ENCODE measurements at places on chromosomes 12 and 14. TPM values are rescaled to one million over a fixed set of nuclear protein-coding genes. Genes with fewer than 3 reads are reported as not detected.

DNA sequence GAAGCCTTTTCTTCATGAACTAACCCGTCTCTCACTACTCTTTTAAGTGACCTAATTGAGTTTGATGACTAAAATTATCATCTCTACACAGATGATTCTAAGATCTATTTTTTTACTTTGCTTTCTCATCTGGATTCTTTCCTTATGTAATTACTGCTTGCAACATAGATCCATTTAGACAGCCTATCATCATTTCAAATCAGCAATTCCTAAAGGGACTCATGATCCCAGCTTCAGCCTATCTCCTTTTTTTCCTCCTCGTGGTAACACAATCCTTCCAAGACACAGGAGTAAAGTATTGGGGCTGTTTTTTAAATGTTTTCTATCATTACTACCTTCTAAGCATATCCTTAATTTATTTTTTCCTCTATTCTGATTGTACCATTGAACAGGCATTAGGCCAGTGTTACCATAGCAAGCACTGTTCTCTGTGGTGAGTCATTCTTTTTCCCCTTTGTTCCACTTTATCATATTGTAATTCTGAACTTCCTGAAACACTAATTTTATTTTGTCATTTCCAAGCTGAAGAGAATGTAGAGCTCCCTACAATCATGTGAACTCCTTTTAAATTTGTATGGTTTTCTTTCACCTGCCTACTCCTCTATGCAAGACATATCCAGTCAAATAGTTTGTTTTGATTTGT, 190.4 kb upstream of the FAR2 start:
- no peaks in the 10 kb centered on the region for H3K36me3 ChIP-seq
- no peak overlapping the region for H3K27ac ChIP-seq
- no peak overlapping the region for H3K4me3 ChIP-seq
- DNase-seq, result no peak
- peaks cover 9% of the 10 kb centered on the region for H3K4me1 ChIP-seq

Gene NPC2
- 670 TPM for total RNA-seq

- no peaks in the 10 kb centered on the region for H3K36me3 ChIP-seq
- peaks cover 19% of the 10 kb centered on the region for H3K4me1 ChIP-seq
- H3K27ac ChIP-seq, result no peak overlapping the region
- H3K27me3 ChIP-seq, result peaks cover 95% of the 10 kb centered on the region
- H3K4me3 ChIP-seq, result no peak overlapping the region
Measured at GRCh38 chr12:48985475-48985897, 7.4 kb downstream of the WNT1 start.

Gene DPF3
- 0.59 TPM for total RNA-seq

DNA sequence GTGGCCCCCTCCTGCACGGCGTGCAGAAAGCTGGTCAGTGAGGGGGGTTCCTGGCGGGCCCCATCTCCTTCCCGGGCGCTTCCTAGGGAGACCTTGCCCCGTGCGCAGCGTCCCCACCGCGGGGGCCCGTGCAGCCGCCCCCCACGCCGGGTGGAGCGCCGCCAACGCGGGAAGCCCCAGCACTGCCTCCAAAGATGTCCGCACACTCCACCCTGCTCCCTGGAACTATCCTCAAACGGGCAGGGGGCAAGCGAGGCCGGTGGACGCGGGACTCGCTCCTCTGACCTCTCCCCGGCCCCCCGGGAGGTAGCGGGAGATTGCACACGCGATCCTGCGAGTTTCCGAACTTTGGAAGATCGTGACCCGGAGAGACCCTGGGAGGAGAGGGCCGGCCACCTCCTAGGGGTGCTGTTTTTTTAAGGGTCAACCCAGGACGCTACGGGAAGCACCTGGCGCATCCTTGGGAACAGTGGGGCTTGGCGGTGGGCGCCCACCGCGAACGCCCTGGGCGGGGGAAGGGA, 1.5 kb upstream of the FZD10 start:
- peaks cover 84% of the 10 kb centered on the region for H3K27me3 ChIP-seq
- H3K4me1 ChIP-seq, result peaks cover 19% of the 10 kb centered on the region
- H3K27ac ChIP-seq, result no peak overlapping the region
- H3K36me3 ChIP-seq, result no peaks in the 10 kb centered on the region
- DNase-seq, result no peak

DNA sequence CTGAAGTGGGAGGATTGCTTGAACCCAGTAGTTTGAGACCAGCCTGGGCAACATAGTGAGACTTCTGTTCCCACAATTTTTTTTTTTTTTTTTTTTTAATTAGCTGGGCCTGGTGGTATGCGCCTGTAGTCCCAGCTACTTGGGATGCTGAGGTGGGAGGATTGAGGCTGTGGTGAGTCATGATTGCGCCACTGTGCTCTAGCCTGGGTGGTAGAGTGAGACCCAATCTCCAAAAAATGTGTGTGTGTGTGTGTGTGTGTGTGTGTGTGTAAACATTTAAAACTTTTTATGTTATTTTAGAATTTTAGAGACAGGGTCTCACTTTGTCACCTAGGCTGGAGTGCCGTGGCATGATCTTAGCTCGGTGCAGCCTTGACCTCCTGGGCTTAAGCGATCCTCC, 6.8 kb downstream of the PPP1R36 start:
- H3K27me3 ChIP-seq, result no peaks in the 10 kb centered on the region
- H3K36me3 ChIP-seq, result no peaks in the 10 kb centered on the region
- H3K27ac ChIP-seq, result no peak overlapping the region
- H3K4me3 ChIP-seq, result no peak overlapping the region

Data from lower lobe of right lung (tissue), 2 donors.